GM10248 (cell line): ENCODE measurements at places on chromosomes 12 and 14.
A peak's percentile ranks its signal among the peaks of the same experiment; 100 is the strongest.

- DNase-seq: no peak
Observed at GRCh38 chr14:35161231-35161630, 38.9 kb downstream of the PRORP start.

GRCh38 chr12:75058228-75058627 lies 151.4 kb downstream of the KCNC2 start:
- DNase-seq: no peak

- no peak for DNase-seq
Observed at GRCh38 chr12:108959748-108960655, 60.9 kb downstream of the SVOP start.

DNA sequence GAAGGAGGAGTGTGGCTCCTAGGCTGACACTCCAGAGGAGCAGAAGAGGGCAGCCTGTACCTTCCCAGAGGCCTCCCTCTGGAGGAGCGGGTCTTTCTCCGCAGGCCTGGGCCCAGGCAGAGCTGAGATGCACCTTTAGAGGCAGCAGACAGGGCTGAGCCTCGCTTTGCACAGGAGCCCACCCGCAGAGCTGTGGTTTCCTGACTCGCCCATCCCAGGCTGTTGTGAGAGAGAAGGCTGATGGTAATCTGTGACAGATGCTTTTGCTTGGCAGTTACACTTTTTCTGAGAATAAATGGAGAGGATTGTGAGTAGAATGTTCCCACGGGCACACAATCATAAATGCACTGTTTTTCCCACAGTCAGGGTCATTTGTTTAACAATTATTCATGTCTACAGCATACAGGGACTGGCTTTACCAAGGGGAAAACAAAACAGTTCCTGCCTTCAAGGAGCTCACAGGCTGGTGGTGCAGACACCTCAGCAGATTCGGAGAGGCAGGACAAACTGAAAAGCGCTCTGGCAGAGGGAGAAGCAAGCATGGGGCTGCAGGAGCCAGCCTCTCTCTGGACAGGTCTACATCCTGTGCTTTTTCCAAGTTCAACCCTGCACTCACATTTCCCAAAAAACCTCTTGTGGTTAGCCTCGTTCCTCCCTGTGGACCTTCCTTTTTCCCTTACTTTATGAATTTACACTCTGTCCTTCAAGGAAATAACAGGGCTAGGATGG lies 13.9 kb downstream of the EVL start:
- DNase-seq: peak; percentile 39

GRCh38 chr12:123894823-123895345 lies 77.7 kb downstream of the CCDC92 start:
- DNase-seq: no peak

DNA sequence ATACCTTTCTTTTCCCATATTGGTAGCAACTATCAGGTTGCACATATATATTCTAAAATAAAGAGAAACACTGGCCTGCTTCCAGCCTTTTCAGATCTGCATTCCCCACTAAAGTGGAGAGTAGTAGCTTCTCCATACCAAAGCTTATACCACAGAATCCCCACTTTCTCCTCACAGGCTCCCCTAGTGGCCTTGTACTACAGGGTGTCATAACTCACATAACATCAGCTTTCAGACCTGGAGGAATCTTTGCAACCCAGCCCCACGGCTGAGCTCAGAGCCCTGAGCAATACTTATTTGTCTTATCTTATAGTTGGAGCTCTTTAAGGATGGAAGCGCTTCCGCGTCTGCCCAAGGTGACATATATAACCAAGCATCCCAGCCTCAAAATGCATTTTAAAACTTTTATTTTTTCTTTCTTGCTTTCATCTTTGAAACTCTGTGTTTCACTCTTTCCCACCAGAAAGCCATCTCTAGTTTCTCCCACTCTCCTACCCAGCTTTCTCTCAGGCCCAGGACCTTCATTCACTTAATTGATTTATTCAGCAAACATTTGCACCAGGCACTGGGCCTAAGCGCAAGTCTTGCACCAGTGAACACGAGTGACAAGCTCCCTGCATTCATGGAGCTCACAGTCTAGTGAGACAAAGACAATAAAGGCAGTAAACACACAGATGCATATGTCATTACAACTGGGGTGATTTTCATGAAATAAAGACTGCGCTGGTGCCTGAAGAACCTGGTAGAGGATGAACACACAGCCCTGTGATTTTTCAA lies 254.7 kb downstream of the IPO8 start:
- no peak for DNase-seq
